Cerebellar cortex (tissue), 1 donor: ENCODE measurements at places on chromosomes 6 and 20.

- no peak for DNase-seq
Measured at GRCh38 chr6:101806241-101806640, 412.7 kb downstream of the GRIK2 start.

DNA sequence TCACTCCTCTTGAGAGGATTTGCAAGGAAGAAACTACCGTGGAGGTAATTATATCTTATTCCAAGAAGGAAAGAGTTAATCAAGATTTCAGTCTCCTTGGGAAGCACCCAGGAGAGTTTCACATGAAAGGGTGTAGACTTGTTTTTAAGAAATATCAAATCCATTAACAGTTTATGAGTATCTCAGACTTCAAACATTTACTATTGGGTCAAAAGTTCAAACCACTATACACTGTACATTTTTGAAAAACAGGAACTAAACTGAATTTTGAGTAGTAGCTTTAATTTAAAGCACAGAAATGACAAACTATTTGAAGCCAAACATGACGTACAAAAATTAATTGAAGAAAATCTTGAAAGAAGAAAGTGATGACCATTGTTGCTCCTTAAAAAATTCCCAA lies 164.0 kb downstream of the FOXC1 start:
- DNase-seq, result no peak

GRCh38 chr6:72999995-73000394 lies 225.3 kb downstream of the KHDC1L start:
- DNase-seq, result no peak

- no peak for DNase-seq
Measured at GRCh38 chr20:50813101-50813643, 18.3 kb downstream of the BCAS4 start.

- no peak for DNase-seq
Measured at GRCh38 chr6:110093981-110094380, 85.5 kb downstream of the WASF1 start.

GRCh38 chr20:50516180-50516934 lies 6.2 kb downstream of the PTPN1 start:
- no peak for DNase-seq

DNA sequence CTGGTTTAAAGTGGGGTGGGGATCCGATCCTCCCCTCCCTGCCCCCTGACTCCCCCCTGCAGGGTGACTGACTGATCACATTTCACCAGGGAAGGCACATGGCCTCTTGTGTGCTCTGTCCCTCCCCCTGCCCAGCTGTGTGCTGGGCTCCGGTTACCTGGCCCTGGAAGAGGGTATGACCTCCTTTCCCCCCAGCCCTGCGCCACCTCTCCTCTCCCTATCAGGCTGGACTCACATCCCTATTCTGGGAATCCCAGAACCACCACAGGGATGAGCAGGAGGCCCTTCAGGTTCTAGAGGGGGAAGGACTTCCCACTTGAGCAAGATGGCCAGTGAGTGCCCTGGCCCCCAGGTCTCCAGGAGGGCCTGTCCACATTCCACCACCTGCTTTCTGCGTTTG lies 2.1 kb upstream of the IP6K3 start:
- DNase-seq, result no peak

GRCh38 chr20:47585087-47585747 lies 83.5 kb downstream of the NCOA3 start:
- DNase-seq, result no peak

DNA sequence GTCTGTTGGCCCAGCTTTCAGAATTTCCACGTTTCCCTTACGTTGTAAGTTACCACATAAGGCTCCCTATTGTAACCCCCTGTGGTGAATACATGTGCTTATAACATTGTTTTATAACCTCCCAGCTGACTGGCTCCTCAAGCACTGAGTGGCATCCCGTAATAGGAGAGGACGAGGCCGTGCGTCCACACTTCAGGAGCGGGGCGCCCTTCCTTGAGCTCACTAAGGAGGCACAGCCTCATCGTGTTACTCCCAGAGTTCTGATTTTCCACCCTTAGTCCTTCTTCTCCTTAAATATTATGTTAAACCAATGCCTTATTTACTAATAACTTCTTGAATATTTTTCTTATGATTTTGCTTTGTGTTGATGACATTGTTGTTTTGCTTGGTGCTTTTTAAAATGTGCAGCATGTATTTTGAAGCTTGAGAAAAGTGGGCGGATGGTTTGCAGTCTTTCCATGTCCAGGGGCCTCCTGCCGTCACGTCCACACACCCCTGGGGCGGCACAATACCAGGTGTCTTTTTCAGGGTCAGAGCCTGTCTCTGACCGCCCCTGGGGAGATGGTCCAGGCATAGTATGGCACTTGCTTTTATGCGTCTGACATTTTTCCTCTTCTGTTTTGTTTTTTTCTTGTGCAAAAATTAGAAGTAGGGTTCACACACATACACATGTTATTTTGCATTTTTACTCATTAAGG lies 181.8 kb downstream of the DLL1 start:
- no peak for DNase-seq

- DNase-seq, result no peak
Measured at GRCh38 chr6:17486680-17487079, 93.3 kb downstream of the CAP2 start.

- DNase-seq, result no peak
Measured at GRCh38 chr6:14824484-14825275, 421.2 kb upstream of the JARID2 start.

DNA sequence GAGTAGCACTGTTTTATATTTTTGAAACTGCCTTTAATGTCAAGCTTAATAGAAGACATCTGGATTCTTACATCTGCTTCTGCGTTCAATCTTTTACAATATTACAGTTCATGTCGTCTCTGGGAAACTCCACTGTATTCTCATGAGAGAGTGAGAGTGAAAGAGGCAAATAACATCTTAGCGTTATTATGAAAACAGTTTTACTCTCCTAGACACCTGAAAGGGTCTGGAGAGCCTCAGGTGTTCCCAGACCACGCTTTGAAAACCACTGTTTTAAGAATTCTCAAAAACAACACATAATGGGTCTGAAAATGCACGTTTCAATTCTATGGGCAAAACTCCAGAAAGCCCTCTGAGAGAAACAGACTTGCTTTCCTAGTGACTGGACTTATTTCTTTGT lies 63.3 kb downstream of the ARHGAP18 start:
- no peak for DNase-seq

DNA sequence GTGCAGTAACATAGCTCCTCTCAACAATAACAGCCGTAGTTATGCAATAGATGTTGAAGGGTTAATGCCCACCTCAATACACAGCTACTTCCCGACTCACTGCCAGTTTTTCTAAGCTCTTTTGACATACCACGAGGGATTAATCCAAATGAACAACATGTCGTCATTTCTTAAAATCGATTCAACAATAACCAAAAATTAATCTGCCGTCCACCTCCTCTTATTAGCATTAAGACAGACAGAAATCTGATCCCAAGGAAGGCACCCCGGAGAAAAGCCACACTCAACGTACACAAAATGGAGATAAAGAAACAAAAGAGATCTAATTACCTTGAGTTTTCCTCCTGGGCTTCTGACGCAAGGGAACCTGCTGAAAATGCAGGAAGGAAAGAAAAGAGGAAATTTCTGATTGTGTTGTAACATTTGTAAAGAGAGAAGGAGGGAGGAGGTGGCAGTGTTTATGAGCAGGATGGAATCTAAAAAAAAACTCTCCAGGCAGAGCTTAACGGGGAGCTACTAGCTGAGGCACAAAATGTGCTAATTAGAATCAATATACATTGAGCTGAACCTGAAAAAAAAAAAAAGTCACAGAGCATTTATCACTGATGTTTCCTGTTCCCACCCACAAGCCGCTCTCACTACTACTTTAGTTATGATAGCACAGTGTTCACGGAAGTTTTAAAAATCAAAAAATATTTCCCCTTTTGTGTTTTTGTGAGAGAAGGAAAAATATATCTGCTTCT lies 109.3 kb downstream of the IPCEF1 start:
- peak; percentile 49 for DNase-seq

GRCh38 chr6:56951049-56951831 lies 3.7 kb upstream of the BEND6 start:
- DNase-seq, result no peak

- DNase-seq, result peak; percentile 34
Measured at GRCh38 chr6:160455541-160456213, 107.5 kb downstream of the SLC22A3 start.

GRCh38 chr6:167108278-167108677 lies 14.6 kb upstream of the CCR6 start:
- DNase-seq, result no peak

GRCh38 chr6:142856624-142857232 lies 88.2 kb downstream of the HIVEP2 start:
- no peak for DNase-seq

DNA sequence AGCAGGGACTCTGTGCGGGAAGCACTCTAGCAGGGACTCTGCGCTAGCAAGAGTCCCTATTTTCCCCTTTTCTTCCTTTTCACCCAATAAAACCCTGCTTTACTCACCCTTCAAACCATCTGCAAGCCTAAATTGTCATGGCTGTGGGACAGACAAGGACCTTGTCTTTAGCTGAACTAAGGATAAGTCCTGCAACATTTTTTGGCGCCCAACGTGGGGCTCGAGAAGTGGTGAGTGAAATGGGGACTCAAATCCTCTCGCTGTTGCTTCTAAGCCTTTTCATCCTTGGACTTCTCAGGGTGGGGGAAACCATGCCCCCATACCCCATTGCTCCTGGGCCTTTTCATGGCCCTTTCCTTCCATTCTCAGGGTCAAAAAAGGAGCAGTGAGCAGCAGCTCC lies 46.4 kb downstream of the IMPG1 start:
- DNase-seq, result no peak

GRCh38 chr6:149057464-149057840 lies 260.1 kb upstream of the TAB2 start:
- DNase-seq, result no peak

- no peak for DNase-seq
Measured at GRCh38 chr20:15643713-15644112, 929.5 kb downstream of the KIF16B start.

- no peak for DNase-seq
Measured at GRCh38 chr6:111096246-111096645, 8.9 kb downstream of the SLC16A10 start.

DNA sequence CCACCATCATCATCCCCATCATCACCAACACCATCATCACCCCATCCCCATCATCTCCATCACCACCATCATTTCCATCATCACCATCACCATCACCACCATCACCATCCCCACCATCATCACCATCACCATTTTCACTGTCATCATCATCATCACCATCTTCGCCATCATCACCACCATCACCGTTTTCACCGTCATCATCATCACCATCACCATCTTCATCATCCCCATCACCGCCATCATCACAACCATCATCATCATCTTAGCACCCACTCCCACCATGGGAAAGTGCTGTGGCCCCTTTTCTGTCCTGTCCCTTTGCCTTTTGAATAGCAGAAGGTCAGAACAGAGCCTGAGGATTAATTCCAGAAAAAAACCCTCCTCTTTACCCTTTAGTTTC lies 28.5 kb upstream of the GATA5 start:
- DNase-seq, result no peak
